ENCODE measurements at places on chromosomes 6 and 20. TPM values are rescaled to one million over a fixed set of nuclear protein-coding genes. Genes with fewer than 3 reads are reported as not detected.

Gene HCK
- 1.5 TPM for total RNA-seq

Gene BPIFB1
- total RNA-seq, result not detected

Gene SYNGAP1
- total RNA-seq, result 5.8 TPM

Gene MYO6
- total RNA-seq, result 19.6 TPM

Gene GHRH
- not detected for total RNA-seq

Gene CD24
- 694 TPM for total RNA-seq

Gene VSX1
- total RNA-seq, result 0.13 TPM

Gene LAMA2
- 5.1 TPM for total RNA-seq

Gene OR2B6
- not detected for total RNA-seq

Gene PPP1R16B
- 2.7 TPM for total RNA-seq

Gene CDSN
- not detected for total RNA-seq

Gene PRSS16
- 26.5 TPM for total RNA-seq

Gene PRELID3B
- 12.6 TPM for total RNA-seq

Gene PLCG1
- 16.8 TPM for total RNA-seq

Gene CASS4
- total RNA-seq, result 0.13 TPM

Gene TAF8
- 10.6 TPM for total RNA-seq
